MCF 10A (cell line): ENCODE measurements at places on chromosomes 11 and 22.

DNA sequence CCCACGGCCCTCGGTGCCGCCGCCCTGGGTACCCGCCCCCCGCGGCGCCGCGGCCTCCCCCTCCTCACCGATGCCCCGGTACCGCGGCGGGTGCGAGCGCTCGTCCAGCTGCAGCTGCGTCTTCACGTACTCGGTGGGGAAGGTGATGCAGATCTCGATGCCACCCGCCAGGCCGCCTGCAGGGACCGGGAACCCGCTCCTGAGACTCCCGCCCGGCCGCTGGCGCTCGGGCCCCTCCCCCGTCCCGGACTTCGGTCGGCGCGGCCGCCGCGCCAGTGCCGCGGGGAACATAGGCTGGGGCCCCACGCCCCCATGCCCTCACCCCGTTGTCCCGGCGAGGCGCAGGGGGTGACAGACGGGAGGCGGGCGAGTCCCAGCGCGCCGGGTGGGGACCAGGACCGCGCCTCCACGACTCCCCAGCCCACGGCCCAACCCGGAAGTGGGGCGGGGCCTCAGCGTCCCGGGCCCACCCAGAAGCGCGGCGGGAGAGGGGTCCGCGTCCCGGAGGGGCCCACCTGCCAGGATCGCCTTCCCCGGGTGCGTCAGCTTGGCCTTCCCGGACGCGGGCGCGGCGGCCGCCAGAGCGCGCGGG, 375 bp downstream of the SLC25A1 start:
- DNase-seq: peak; percentile 41

GRCh38 chr22:19658057-19658966, 56.0 kb upstream of the SEPTIN5 start:
- DNase-seq: no peak

GRCh38 chr22:29054251-29054767, 7.3 kb downstream of the C22orf31 start:
- no peak for DNase-seq

DNA sequence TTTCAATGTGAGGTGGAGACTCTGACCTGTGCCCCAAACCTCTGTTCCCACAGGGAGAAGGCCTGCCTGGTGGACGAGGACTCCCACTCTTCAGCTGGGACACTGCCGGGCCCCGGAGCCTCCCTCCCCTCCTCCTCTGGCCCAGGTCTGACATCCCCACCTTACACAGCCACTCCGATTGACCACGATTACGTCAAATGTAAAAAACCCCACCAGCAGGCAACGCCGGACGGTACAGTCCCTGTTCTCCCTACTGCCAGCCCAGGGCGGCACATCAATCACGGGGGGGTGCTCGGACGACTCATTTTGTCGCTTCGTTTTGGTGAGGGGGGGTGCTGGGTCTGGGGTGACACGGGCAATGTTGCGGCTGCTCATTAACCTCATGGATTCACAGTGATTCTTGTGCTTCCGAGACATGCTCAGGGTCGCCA, 83.3 kb upstream of the SUSD2 start:
- no peak for DNase-seq

DNA sequence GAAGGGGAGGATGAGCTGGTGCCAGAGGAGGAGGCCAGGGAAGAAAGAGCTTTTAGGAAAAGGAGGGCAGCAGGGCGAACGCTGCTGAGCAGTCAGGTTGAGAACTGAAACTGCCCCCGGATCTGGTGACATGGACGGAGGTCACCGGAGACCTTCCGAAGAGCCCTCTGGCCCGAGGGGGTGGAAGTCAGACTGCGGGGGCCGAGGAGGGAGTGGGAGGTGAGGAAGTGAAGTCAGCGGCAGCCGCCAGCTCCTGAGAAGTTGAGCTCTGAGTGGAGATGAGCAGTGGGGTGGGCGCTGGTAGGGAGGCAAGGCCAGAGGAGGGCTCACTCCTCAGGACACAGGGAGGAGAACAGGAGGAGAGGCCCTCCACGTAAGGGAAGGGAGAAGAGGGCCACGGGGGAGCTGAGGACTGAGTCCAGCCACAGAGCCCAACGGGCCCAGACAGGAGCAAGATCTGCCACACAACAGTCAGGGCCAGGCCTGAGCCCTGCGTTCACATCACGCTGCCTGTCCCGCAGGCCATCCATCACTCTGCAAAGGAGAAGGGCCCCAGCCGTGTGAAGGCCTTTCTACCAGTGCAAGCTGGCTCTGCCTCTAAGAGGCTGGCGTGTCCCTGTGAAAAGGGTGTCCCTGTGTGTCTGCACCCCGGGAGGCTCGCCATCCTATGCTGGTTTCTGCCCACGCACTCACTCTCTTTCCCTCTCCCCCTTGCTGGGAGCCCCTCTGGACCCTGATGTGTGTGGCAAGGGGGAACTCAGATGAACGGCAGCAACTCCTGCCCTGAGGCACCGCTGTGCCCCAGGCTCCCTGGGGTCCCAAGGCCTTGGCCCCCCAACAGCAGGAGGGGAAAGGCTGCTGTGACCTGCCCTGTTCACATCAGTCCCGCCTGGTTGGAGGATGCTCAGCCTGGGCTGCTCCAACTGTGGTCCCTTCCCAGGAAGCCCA, 19.0 kb upstream of the LRRC32 start:
- no peak for DNase-seq

- peak; percentile 79 for DNase-seq
Measured at GRCh38 chr11:119371778-119372182, 9.7 kb downstream of the USP2 start.

DNA sequence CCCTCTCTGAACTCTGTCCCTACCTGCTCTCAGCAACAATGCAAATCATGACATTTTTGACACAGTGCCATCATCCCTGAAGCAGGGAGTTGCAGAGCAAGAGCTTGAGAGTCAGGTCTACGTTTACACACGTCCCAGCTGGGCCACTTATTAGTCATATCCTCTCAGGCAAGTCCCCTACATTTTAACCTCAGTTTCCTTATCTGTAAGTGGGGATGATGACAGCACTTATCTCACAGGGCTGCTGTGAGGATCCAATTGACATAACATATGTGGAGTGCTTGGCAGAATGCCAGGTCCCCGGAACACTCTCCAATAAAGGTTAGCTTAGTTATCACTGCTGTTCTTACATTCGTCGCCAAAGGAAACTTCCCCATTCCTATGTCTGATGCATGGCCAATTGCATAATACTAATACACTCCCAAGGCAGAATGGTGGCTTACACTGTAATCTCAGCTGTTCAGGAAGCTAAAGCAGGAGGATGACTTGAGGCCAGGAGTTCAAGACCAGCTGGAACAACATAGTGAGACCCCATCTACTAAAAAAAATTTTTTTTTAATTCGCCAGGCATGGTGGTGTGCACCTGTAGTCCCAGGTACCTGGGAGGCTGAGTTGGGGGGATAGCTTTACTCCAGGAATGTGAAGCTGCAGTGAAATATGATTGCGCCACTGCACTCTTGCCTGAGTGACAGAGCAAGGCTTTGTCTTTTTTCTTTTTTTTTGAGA, 16.6 kb downstream of the ASCC2 start:
- DNase-seq: peak; percentile 92

GRCh38 chr22:21694795-21695429, 29.1 kb downstream of the PPIL2 start:
- DNase-seq: no peak

DNA sequence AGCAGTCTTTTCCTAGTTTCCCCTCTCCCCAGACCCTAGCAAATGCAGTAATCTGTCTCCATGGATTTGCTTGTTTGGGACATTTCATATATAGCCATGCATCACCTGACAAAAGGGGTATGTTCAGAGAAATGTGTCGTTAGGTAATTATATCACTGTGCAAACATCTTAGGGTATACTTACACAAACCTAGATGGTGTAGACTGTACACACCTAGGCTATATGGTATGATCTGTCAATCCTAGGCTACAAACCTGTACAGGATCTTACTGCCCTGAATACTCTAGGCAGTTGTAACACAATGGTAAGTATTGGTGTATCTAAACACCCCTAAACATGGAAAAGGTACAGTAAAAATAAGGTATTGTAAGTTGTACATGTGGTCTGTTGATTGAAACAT, 23.8 kb downstream of the QSER1 start:
- no peak for DNase-seq

DNA sequence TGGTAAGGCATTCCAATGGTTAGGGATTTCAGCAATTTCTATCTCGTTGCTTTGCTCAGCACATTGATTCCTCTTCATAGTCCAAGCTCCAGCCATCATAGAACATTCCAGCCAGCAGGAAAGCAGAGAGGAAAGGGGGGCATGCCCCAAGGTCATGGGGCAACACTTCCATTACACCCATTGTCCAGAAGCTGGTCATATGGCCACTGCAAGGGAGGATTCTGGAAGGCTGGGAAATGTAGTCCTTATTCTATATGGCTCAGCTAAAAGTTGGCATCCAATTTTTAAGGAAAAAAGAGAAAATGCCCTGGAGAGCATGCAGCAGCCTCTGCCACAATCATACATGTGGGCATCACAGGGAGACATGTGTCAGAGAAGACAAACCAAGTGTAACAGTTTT, 47.1 kb upstream of the RCN1 start:
- DNase-seq: no peak

DNA sequence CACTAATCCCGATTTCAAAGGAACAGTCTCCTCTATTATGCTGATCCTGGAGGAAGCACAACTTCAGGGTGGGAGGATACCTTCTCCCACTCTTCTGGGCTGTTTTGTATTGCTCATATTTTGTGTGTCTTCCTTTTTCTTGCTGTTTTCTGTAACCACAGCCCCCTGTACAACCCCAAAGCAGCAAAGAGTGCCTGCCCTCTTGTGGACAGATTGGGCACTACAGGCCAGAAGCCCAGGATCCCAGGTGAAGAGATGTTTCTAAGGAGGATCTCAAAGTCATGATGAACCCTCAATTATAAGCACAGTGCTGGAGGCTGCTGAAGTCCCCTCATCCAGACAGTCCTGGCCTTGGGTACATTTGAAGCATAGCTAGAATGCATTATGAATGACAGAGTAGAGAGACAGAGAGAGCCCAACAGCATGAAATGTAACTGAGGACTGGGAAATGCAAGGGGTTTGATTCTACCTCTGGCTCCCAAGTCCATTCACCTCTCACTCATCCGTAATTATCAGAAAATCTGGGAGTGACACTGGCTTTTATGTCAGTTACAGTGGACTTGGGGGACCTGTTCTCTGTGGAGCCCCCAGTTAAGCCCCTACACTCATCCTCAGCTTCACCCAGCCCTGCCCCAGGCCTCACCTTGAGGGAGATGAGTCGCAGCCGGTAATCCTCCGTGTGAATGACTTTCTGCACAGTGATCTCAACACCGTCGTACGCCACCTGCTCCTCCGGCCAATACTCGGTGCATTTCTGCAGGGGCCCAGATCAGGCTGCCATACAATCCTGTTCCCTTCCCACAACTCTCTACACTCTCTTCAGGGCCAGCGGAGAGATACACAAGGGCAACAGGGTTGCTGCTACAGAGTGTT, 6.2 kb upstream of the IGSF22 start:
- DNase-seq: peak; percentile 46

- peak; percentile 91 for DNase-seq
Measured at GRCh38 chr11:88420165-88420791, 82.7 kb upstream of the CTSC start.

DNA sequence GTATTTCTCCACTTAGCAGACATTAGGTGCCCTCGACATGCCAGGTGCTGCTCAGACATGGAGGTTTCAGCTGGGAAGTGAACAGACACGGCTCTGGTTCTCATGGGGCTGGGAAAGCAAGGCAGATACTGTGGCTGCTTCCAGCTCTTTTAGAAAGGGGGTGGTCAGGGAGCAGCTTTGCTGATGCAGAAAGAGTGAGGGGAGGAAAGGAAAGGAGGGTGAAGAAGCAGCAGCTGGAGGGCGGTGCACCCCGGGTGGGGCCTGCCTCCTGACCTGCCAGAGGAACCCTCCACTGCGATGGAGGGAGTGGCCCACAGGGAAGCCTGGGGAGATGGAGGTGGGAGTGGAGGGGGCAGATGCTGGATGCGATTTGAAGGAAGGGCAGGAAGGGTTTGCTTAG, 76.8 kb downstream of the MORC2 start:
- DNase-seq: no peak

DNA sequence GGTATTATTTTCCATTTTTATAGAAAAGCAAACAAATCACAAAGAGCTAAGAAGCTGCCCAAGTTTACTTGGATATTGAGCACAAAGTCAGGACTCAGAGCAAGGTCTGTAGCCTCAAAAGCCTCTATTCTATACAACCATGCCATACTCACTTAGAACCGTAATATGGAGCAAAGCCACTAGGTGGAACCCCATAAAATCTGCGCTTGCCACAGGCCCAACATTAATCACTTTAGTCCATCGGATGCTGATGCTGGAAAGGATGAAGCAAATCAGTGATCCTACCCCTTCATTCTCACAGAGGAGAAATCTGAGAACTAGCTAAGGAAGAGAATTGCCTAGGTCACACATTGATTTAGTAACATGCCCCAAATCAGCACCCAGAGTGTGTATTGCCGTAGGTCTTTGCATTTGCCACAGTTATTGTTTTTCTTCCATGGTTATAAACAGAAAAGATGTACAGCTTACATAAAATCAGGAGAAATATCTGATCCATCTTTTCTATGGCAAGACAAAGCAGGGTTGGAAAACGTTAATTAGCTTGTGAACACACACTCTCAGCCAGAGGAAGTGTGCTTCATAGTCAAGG, 56.7 kb upstream of the RAB38 start:
- DNase-seq: peak; percentile 59

DNA sequence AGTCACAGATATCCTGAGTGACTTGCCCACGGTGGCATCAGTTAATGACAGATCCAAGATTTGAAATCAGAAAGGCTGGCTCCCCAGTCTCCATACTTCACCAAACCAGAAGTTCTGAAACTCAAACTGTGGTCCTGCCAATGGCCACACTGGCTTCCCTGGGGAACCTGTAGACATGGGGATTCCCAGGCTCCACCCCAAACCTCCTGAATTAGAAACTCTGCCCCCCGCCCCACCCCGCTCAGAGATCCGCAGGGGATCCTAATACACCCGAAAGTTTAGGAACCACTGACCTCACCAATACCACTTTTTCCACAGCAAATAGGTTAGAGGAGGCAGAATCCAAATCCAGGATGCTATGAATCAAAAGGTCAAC, 15.3 kb downstream of the RTN4RL2 start:
- no peak for DNase-seq

- DNase-seq: no peak
Measured at GRCh38 chr11:74923125-74923524, 25.8 kb downstream of the XRRA1 start.

GRCh38 chr11:116774661-116775060, 1.9 kb upstream of the BUD13 start:
- no peak for DNase-seq

GRCh38 chr11:66970807-66971442, 4.2 kb upstream of the C11orf86 start:
- peak; percentile 100 for DNase-seq

DNA sequence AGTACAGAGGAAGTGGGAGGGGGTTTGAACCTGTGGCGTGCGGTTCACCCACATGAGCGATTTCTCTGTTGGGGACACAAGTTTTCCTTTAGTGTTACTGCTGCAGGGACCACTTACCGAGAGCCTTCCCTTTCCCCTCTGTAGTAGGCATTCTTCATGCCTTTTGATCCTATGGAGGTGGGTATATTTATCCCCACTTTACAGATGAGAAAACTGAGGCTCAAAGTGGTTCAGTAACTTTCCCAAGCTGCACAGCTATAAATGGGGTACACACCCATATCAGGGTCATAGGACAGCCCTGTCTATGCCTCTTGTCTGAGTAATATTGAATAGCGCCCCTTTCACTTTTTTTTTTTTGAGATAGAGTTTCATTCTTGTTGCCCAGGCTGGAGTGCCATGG, 3.3 kb upstream of the PHF21B start:
- DNase-seq: no peak

GRCh38 chr11:70079691-70080090, 1.6 kb downstream of the ANO1 start:
- peak; percentile 7 for DNase-seq
